ENCODE measurements at places on chromosomes 3 and 15.

GRCh38 chr3:23993556-23994243 is 48.6 kb downstream of the NR1D2 start:
- DNase-seq, result no peak

GRCh38 chr15:74540161-74540760 is 759 bp upstream of the ARID3B start:
- no peak for DNase-seq

GRCh38 chr3:9130345-9131305 is 118.8 kb downstream of the SRGAP3 start:
- no peak for DNase-seq

GRCh38 chr15:93983526-93983925 is 247.8 kb upstream of the MCTP2 start:
- no peak for DNase-seq

- no peak for DNase-seq
Observed at GRCh38 chr3:129000742-129001100, 383 bp upstream of the EFCC1 start.

- DNase-seq, result no peak
Observed at GRCh38 chr15:57565311-57565710, 26.4 kb upstream of the MYZAP start.

- no peak for DNase-seq
Observed at GRCh38 chr15:63287109-63287508, 9.7 kb downstream of the APH1B start.

DNA sequence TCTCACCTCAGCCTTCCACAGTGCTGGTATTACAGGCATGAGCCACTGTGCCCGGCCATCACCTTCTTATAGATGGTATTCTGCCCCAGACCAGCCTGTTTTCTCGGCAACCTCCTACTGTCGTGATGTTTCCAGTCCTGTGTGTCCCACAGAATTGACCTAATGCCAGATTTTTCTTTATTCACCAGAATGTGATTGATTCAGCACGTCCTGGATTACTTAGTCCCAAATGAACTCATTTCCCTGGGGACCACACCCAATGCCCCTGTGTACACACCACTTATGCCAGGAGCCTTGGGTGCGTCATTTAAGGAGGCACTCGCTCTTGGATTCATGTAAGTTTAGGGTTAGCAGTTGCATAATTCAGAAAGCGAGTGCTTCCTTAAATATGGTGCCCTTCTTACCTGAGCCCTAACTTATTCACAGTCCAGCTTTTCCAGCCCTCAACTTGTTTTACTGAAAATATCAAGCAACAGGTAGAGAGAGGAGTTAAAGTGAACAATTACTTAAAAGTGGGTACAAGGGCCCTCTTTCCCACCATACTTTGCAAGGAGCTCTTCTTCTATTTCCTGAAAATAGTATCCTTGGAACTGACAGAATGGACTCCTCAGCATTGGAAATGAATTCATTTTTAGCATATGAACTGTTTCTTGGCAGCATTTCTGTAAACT is 64.6 kb upstream of the UBE2E1 start:
- DNase-seq, result no peak

All from T-helper 2 cell (primary cell).